Myometrial cell (primary cell): ENCODE measurements at places on chromosomes 5 and 9. TPM values are rescaled to one million over a fixed set of nuclear protein-coding genes. Genes with fewer than 3 reads are reported as not detected.

RASGEF1C gene
- not detected in 2 replicates for total RNA-seq

CCDC192 gene
- not detected in 2 replicates for total RNA-seq

NUTM2F gene
- not detected in 2 replicates for total RNA-seq

ARHGEF39 gene
- 4.1 and 8.4 TPM in 2 replicates for total RNA-seq

IL13 gene
- not detected in 2 replicates for total RNA-seq

CTSV gene
- total RNA-seq = 0.86 and 1.2 TPM in 2 replicates

ASS1 gene
- total RNA-seq = 85.3 and 85.4 TPM in 2 replicates

UBE2QL1 gene
- total RNA-seq = not detected in 2 replicates

SPEF2 gene
- 1.7 and 6.4 TPM in 2 replicates for total RNA-seq

SLC23A1 gene
- not detected in 2 replicates for total RNA-seq

SPATA31C1 gene
- not detected in 2 replicates for total RNA-seq

PLPPR1 gene
- total RNA-seq = not detected in 2 replicates

TSLP gene
- total RNA-seq = 0.35 TPM in 1 of 2 replicates, not detected in the other

ENC1 gene
- total RNA-seq = 11.5 and 21.3 TPM in 2 replicates

KCNN2 gene
- 3.2 TPM in 2 replicates for total RNA-seq

SLC25A2 gene
- under 0.01 TPM in 1 of 2 replicates, not detected in the other for total RNA-seq

C1QTNF3 gene
- total RNA-seq = 0.18 and 2.0 TPM in 2 replicates

CAMK4 gene
- total RNA-seq = 5.2 and 10.5 TPM in 2 replicates

FAXDC2 gene
- 8.5 and 19.9 TPM in 2 replicates for total RNA-seq

SHC3 gene
- 1.2 and 4.1 TPM in 2 replicates for total RNA-seq

C9orf153 gene
- total RNA-seq = not detected in 2 replicates
